T-helper 1 cell (primary cell): ENCODE measurements at places on chromosomes 16 and 17.

DNA sequence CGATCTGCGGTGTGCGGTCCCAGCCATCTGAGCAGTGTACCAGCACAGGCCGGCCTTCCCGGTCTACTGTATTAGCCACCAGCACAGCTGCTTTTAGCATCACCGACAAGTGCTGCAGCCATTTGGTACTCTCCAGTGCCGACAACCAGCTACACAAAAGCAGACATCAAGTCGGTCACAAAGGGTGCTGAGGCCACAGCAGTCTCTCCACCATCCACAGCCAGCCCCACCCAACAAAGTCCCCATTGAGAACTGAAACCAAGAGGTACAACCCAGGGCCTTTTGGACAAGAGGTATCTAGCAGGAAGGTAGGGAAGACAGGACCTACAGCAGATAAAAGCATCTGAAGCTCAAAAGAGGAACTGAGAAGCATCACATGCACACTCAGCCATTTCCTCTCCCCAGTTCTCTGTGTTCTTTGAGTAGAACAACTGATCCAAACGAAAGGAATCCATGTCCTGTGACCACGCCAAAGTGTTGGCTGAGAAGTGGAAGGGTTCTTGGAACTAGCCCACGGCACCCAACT is 9.5 kb downstream of the MTMR4 start:
- no peak for DNase-seq

GRCh38 chr16:19282101-19282500 is 3.4 kb upstream of the CLEC19A start:
- DNase-seq: no peak

- no peak for DNase-seq
These were observed 25.4 kb downstream of the MAP1LC3B start for GRCh38 chr16:87417528-87417910.

DNA sequence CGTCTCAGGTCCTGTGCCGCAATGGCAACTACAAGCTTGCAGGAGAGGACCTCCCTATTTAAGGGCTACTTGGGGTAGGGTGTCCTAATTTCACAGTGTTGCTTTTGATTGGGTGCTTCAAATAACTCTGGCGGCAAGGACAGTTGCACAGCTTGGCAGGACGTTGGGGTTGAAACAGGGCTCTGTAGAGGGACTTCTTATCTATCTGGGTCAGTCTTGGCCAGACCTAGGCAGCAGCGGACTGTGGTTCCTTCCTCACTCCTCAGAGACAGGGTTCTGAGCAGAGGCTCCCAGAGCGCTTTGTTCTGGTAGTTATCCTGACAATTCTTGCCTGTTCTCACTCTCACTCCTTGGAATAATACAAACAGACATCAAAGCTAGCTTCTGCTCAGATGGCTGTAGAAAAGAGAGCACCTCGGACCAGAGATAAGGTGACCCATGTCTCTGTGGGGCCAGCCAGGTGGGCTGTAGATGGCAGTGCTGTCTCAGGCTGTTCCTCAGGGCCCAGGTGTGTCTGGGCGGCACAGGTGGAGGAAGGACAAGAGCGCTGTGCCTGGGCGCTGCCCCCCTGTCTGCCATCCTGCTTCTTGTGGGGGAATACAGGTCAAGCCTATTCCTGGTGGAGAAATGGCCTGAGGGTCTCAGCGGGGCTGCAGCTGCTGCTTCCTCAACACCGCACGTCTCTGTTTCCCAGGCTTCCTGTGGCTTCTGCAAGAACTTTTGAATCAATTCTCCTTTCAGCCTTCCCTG is 61.0 kb downstream of the PLD6 start:
- DNase-seq: no peak

- DNase-seq: no peak
These were observed 1508.2 kb downstream of the CDH11 start for GRCh38 chr16:63613701-63614100.

DNA sequence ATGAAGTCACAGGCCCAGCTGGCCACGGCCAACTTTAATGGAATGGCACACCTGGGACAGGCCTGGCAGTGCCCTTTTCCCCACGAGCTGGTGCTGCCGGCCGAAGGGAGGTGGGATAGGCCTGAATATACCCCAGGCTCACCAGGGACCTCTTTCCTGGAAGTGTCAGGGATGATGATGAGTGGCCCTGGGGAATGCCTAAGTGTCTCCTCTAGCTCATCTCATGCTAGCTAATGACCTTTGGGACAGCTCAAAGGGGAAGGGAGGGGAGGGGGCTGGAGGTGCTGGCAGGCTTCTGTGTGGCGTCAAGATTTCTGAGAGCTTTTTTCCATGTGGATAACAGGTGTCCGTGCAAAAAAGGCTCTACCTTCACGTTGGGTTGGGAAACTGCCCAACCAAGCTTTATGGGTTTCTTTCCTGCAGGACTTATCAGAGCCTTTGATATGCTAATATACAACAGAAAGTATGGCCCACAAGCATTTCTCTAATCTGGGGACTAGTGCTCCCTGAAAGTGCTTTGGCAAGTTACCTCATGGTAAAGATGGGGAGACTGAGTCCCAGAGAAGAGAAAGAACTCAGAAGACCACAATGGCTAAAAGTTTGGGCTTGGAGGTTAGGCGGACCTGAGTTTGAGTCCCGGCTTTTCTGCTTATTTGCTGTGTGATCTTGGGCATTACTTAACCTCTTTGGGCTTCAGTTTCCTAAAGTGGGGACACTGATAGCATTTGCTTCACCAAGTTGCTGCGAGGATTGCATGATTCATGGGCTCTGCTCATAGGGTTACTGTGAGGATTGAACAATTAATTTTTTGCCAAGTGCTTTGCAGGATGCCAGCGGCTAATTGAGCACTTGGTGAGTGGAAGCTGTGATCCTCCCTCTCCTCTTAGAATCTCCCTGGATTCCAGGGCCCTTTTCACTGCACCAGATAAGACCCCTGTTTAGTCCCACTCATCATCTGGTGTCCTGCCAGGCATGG is 14.0 kb downstream of the ADGRG1 start:
- no peak for DNase-seq

GRCh38 chr16:56295059-56295665 is 103.9 kb downstream of the GNAO1 start:
- no peak for DNase-seq

GRCh38 chr16:68785715-68786114 is 48.6 kb downstream of the CDH1 start:
- no peak for DNase-seq

DNA sequence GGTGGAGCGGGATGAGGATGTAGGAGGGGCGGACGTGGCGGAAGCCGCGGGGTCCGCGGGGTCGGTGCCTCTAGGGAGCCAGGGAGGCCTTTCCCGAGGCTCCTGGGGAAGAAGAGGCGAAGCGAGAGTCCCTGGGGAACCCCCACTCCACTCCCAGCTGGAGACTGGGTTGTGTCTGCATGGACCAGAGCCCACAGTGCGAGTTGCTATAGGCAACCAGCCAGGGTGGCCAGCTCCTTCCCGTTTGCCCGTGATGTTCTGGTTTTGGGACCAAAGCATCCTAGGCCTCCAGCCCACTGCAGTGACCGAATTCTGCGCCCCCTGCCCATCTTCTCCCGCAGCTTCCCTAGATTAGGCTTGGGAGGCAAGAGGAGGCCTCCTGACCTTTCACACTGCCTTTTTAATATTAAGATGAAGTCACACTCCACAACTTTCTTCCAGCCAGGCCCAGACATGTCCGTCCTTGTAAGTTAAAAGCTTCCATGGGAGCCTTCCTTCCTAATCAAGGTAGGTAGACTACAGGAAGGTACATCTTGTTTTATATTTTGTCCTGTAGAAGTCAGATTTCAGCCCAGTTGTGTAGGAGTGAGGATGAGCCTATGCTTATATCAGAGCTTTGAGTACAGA is 469 bp downstream of the AMZ2 start:
- no peak for DNase-seq

DNA sequence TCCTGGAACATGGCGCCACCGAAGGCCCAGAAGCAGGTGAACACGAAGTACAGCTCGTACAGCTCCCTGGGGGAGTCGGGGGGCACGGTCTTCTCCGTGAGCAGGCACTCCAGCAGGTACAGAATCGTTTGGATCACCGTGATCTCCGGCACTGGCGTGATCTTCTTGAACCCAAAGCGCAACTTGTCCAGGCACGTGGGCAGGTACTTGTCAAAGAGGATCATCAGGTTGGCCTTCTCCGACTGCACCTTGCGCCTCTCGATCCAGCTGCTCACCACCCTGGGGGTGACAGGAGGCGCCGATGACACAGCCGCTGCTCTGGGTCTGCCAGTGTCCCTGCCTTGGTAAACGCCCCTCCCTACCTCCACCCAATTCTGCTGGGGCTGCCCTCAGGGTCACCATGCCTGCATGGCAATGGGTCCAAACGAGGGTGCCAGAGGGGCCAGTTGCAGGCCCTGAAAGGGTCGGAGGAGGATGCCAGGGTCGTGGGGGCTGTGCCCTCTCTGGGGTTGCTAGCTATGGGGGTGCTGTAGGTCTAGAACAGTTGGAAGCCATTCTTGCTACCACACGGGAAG is 90.9 kb downstream of the DNAH17 start:
- DNase-seq: no peak

DNA sequence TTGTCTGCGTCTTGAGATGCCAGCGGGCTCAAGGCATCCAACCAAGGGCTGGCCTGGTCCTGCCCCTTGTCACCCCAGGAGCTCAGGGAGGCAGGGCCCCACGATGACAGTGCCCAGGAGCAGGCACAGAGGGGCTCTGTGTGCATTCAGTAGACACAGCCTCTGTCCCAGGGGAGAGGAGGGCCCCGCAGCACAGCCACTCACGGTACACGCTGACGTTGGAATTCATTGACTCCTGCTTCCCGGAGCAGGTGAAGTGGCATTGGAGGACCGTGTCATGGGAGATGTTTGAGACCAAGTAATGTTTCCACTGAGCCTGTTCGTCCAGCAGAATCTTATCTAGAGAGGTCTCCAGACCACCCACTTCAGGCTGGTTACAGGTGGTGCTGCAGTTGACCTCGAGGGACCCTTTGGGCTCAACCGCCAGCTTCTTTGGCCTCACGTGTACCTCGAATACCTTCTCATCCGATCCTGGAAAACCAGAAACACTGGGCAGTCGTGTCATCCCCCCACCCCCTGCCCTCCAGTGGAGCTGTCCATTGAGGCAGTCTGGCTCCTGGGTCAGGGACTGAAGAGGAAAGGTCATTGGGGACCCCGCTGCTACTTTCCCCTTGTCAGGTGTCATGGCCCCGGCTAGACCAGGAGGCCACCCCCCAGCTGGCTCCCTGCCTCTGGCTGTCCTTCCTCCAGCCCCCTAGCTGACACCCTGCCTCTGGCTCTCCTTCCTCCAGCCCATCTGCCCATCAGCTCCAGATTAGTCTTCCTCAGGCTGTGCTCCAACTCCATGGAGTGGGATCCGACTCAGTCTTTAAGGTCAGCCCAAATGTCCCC is 7.0 kb downstream of the PRR29 start:
- no peak for DNase-seq

DNA sequence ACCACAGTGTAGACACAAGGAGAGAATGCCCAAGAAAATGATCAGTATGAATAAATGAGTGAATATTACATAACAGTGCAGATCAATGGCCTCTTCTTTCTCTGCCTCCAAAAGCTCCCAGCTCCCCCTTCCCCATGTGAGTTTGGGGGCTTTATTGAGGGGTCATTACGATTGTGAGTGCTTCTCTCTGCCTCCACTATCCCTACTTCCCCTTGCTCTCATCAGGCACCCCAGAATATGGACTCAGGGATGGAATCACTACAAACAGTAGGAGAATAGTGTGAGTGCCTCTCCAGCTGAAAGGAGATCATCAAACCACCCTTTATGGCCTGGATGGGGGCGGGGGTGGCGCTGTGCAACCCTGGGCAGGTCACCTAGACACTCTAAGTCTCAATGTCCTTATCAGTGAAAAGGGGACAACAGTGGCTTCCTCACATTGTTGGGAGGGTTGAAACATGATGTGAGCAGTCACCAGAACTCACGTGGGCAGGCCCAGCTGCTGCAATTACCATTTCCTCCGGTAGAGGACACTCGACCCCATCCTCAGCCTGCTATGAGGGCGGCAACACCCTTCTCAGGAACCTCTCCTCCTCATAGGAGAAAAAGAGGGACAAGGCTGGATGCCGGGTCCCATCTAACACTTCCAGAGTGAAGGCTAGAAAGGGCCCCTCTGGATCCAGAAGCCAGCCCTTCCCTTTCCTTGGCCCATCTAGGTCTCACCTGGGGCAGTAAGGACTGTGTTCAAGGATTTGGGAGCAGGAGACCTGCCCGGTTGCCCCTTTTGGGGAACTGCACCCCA is 2.1 kb upstream of the EPOP start:
- DNase-seq: peak; percentile 35

DNA sequence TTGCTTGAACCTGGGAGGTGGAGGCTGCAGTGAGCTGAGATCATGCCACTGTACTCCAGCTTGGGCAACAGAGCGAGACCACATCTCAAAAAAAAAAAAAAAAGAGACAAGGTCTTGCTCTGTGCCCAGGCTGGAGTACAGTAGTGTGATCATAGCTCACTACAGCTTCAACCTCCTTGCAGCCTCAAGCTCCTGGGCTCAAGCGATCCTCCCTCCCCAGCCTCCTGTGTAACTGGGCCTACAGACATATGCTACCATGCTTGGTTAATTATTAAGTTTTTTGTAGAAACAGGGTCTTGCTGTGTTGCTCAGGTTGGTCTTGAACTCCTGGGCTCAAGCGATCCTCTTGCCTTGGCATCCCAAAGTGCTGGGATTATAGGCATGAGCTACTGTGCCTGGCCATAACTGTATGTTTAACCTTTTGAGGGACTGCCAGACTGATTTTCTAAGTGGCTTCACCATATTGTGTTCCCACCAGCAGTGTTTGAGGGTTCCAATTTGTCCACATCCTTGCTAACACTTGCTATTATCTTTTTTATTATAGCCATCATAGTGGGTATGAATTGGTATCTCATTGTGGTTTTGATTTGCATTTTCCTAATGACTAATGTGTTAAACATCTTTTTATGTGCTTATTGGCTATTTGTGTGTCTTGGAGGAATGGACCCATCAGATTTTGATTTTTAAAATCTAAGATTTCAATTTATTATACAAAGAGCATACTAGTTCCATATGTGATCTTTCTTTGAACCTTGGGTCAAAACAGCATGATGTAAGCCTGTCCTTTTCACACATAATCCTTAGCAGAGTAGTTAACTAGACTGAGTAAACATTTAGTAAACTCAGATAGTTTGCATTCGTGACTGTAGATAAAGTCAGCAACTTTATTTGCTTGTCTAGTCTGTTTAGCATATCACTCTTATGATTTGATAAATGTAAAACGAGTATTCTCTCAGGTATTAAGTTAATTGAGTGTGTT is 38.1 kb upstream of the KPNB1 start:
- DNase-seq: no peak

DNA sequence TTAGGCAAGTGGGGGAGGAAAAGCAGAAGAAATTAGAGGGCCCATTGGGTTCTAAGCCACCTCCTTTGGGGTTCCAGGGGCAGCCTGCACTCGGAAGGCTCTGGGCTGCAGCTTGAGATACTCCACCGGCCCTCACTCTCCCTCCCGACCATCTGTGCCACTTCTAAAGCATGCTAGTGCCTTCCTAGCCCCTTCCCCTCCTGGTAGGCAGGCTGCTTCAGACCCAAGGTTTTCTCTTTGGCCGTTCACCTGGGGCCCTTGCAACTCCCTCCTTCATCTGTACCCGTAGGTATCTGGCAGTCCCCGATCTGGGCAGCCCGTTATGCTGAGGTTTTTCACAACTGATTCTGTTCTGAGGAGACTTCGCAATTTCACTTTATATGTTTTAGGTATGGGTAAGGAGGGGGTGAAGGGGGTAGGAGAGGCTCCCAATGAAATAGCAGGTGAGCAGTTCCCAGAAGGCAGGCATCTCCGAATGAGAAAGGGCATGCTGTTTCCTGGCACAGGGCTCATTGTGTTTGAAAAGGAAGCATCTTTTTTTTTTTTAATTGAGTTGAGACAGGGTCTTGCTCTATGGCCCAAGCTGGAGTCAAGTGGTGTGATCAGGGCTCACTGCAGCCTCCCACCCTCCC is 98.7 kb downstream of the RAB11FIP4 start:
- DNase-seq: no peak
